ENCODE measurements at places on chromosomes 6 and 20. TPM values are rescaled to one million over a fixed set of nuclear protein-coding genes. Genes with fewer than 3 reads are reported as not detected.

The WFDC10B gene
- total RNA-seq: not detected

GRCh38 chr20:55597526-55597925 lies 407.8 kb downstream of the CBLN4 start:
- no peak overlapping the region for H3K27ac ChIP-seq
- H3K27me3 ChIP-seq: no peaks in the 10 kb centered on the region
- peaks cover 3% of the 10 kb centered on the region for H3K4me1 ChIP-seq
- no peak for DNase-seq
- no peaks in the 10 kb centered on the region for H3K36me3 ChIP-seq
- H3K4me3 ChIP-seq: no peak overlapping the region

The ME1 gene
- total RNA-seq: 9.5 TPM

GRCh38 chr6:7999201-7999600 lies 65.0 kb downstream of the BLOC1S5 start:
- peaks cover 6% of the 10 kb centered on the region for H3K27me3 ChIP-seq
- no peak for DNase-seq
- H3K27ac ChIP-seq: no peak overlapping the region
- H3K4me1 ChIP-seq: peaks cover 7% of the 10 kb centered on the region
- no peaks in the 10 kb centered on the region for H3K36me3 ChIP-seq

The GMNN gene
- total RNA-seq: 65.4 TPM

The TSPO2 gene
- total RNA-seq: not detected

The SCUBE3 gene
- total RNA-seq: 35.3 TPM

DNA sequence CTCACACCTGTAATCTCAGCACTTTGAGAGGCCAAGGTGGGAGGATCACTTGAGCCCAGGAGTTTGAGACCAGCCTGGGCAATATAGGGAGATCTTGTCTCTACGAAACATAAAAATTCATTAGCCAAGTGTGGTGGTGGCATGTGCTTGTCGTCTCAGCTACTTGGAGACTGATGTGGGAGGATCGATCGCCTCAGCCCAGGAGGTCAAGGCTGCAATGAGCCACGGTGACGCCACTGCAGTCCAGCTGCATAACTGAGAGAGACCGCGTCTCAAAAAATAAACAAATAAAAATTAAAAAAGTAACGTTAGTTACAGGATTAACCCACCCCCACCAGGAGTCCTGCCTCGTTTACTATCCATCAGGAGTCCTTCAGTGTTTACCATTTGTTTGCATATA lies 345.1 kb downstream of the BTBD3 start:
- H3K27ac ChIP-seq: no peak overlapping the region
- no peak overlapping the region for H3K4me3 ChIP-seq
- no peaks in the 10 kb centered on the region for H3K4me1 ChIP-seq
- no peak for DNase-seq
- H3K27me3 ChIP-seq: no peaks in the 10 kb centered on the region
- H3K36me3 ChIP-seq: no peaks in the 10 kb centered on the region

GRCh38 chr6:7720346-7720745 lies 5.6 kb upstream of the BMP6 start:
- H3K27me3 ChIP-seq: peaks cover 45% of the 10 kb centered on the region
- no peak overlapping the region for H3K27ac ChIP-seq
- H3K36me3 ChIP-seq: peaks cover 1% of the 10 kb centered on the region
- H3K4me1 ChIP-seq: no peaks in the 10 kb centered on the region

The PRRT1 gene
- total RNA-seq: 3.3 TPM

- H3K36me3 ChIP-seq: peaks cover 1% of the 10 kb centered on the region
- no peak overlapping the region for H3K27ac ChIP-seq
- no peaks in the 10 kb centered on the region for H3K27me3 ChIP-seq
- DNase-seq: no peak
- no peaks in the 10 kb centered on the region for H3K4me1 ChIP-seq
- no peak overlapping the region for H3K4me3 ChIP-seq
These were observed 646.5 kb downstream of the TENT5A start for GRCh38 chr6:81105998-81106397.

GRCh38 chr6:129517288-129517687 lies 192.7 kb downstream of the ARHGAP18 start:
- no peaks in the 10 kb centered on the region for H3K27me3 ChIP-seq
- H3K36me3 ChIP-seq: peaks cover 5% of the 10 kb centered on the region
- H3K27ac ChIP-seq: no peak overlapping the region
- H3K4me1 ChIP-seq: no peaks in the 10 kb centered on the region

The CASS4 gene
- total RNA-seq: 0.09 TPM

- H3K4me1 ChIP-seq: no peaks in the 10 kb centered on the region
- DNase-seq: no peak
These were observed 38.9 kb downstream of the CDH22 start for GRCh38 chr20:46269372-46269771.

The ZBTB22 gene
- total RNA-seq: 27.3 TPM

GRCh38 chr6:169026175-169026574 lies 227.5 kb downstream of the THBS2 start:
- DNase-seq: no peak
- peaks cover 15% of the 10 kb centered on the region for H3K27me3 ChIP-seq
- H3K4me3 ChIP-seq: no peak overlapping the region
- peaks cover 2% of the 10 kb centered on the region for H3K36me3 ChIP-seq
- H3K27ac ChIP-seq: no peak overlapping the region

GRCh38 chr6:161683400-161683799 lies 409.5 kb upstream of the AGPAT4 start:
- DNase-seq: no peak
- no peaks in the 10 kb centered on the region for H3K27me3 ChIP-seq
- H3K4me3 ChIP-seq: no peak overlapping the region

The INSM1 gene
- total RNA-seq: 46.1 TPM

The DUSP15 gene
- 13.2 TPM for total RNA-seq

- no peak overlapping the region for H3K4me3 ChIP-seq
- no peaks in the 10 kb centered on the region for H3K36me3 ChIP-seq
- no peak for DNase-seq
- H3K4me1 ChIP-seq: no peaks in the 10 kb centered on the region
These were observed 37.1 kb upstream of the F13A1 start for GRCh38 chr6:6357530-6357929.

The SLCO4A1 gene
- total RNA-seq: 3.6 TPM

The DNAH8 gene
- total RNA-seq: 0.12 TPM

DNA sequence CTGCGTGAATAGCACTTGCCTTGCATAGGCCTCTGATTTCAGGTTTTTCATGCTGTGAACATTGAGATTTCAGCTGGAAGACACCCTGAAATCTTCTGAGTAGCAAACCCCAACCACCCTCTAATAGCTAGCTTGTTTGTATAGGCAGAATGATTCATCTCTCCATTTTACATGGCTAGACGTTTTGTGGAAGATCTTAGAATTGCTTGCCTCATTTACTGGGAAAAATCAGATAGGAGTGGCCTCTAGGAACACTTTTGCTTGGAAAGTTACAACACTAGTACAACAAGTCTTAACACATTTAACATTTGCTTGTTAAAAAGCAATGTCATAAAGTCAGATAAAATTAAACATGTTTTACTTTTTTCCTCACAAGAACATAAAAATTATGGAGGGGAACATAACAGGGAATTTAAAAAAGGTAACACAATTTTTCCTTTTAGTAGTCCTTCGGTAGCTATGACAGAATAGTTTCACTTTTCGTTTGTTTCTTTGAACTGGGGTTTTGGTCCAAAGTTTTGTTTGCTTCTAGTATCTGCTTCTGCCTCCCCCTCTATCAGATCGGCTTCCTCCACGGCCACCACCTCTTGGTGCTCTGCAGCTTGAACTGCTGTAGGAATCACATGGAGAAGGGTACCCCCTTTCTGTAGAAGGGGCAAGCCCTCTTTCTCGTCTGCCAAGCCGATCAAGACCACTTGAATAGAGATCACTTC lies 102.2 kb upstream of the PTCHD4 start:
- no peak overlapping the region for H3K27ac ChIP-seq
- peaks cover 6% of the 10 kb centered on the region for H3K4me1 ChIP-seq
- DNase-seq: no peak

DNA sequence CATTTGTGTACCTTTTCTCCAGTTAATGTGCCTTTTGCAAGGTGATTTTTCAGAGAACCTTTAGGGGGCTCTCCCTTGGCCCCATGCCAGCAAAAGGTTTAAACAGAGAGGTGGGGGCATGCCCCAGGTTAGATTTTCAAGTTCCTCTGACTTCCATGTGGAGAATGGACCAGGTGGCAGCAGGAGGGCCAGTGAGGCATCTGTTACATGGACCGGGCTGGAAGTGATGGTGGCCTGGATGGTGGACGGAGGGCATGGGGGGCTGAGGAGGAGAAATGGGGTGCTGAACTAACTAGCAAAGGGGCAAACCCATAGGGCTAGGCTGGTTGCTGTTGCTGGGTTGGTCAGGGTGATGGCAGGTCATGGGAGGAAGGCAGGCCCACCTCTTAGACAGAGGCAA lies 20.7 kb upstream of the BPI start:
- no peak for DNase-seq
- H3K27me3 ChIP-seq: no peaks in the 10 kb centered on the region
- no peak overlapping the region for H3K4me3 ChIP-seq
- H3K36me3 ChIP-seq: no peaks in the 10 kb centered on the region

- no peaks in the 10 kb centered on the region for H3K36me3 ChIP-seq
- no peak for DNase-seq
- H3K4me1 ChIP-seq: peaks cover 4% of the 10 kb centered on the region
- H3K27ac ChIP-seq: no peak overlapping the region
- H3K27me3 ChIP-seq: peaks cover 5% of the 10 kb centered on the region
These were observed 44.1 kb downstream of the SAMD3 start for GRCh38 chr6:130178692-130179091.

DNA sequence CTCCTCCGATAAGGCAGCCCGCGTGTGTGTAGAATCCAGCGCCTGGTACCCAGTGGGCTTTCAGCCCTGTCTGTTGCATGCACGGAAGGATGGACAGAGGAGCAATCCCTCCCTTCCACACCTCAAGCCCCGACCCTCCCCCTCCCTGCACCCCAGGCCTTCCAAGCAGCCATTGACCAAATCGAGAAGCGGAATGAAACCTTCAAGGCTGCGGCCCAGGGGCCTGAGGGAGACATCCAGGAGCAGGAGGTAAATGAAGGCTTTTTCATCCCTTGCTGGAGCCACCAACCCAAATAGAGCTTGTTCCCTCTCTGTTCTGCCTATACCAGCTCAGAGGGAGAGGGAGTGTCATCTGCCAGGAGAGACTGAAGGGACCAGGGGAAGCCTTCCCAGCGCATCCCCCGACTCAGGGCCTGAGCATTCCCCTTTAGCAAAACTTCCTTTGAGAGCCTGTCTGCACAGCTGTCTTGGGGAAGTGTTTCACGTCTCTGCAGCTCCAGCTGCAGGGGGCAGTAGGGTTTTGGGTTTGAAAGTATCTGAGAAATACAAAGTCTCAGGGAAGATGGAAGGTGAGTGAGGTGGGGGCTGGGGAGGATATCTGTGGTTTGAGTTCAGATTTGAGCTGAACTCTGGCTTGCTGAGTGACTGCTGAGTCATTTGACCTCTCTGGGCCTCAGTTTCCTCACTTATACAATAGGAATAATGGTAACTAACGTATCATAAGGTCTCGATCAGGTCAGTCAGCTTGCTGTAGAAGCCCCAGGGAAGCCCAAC lies 16.1 kb downstream of the FGD2 start:
- peaks cover 21% of the 10 kb centered on the region for H3K4me1 ChIP-seq
- no peaks in the 10 kb centered on the region for H3K36me3 ChIP-seq
- H3K27me3 ChIP-seq: peaks cover 18% of the 10 kb centered on the region
- no peak overlapping the region for H3K27ac ChIP-seq
- no peak overlapping the region for H3K4me3 ChIP-seq

The DZANK1 gene
- 12.5 TPM for total RNA-seq

DNA sequence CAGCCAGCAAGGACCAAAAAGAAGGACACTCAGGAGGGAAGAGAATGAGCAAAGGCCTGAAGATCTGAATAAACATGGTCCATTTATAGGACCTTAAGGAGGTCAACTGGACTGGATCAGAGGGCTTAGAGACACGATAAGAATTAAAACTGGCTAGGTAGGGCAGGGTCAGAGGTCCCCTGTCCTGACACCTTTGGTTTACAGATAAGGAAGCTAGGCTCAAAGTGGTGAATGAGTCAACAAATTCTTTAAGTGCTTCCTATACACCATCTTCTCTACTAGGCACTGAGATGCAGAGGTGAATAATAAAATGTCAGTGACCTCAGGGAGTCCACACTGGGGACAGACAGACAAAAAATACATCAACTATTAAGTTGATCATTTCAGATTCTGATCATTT lies 70.3 kb downstream of the HIVEP2 start:
- H3K27ac ChIP-seq: no peak overlapping the region
- no peak for DNase-seq
- peaks cover 7% of the 10 kb centered on the region for H3K27me3 ChIP-seq
- no peak overlapping the region for H3K4me3 ChIP-seq

DNA sequence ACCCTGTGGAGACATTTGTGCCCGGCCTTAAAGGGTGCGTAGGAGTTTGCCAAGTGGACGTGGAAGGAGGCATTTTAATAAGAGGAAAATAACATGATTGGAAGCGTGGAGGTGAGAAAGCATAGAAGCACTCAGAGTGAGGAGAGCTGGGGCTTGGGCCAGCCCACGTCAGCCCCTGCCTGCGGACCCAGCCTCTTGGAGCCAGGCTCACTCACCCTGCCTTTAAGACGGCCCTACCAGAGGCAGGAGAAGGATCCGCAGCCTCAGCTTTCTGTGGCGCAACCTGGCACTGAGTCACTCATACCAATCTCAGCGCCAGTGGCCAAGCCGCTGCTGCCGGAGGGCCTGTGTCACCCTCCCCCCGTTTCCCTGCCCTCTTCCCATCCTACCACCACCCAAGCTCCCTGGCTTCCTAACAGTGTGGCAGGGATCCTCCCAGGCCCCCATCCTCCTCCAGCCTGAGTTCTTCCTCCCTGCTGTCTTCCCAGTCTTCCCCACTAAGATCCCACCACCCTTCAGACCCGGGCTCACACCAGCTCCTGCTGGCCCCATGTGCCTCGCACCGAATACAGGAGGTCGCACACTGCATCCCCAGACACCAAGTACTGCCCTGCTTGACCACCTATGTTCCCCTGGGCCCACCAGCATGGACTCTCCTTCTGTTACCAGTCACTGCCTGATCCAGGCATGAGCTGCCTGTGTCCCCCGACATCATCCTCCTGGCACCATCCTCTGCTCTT lies 285.2 kb downstream of the UST start:
- no peak overlapping the region for H3K4me3 ChIP-seq
- peaks cover 9% of the 10 kb centered on the region for H3K4me1 ChIP-seq
- DNase-seq: no peak
- H3K36me3 ChIP-seq: no peaks in the 10 kb centered on the region
- no peak overlapping the region for H3K27ac ChIP-seq

DNA sequence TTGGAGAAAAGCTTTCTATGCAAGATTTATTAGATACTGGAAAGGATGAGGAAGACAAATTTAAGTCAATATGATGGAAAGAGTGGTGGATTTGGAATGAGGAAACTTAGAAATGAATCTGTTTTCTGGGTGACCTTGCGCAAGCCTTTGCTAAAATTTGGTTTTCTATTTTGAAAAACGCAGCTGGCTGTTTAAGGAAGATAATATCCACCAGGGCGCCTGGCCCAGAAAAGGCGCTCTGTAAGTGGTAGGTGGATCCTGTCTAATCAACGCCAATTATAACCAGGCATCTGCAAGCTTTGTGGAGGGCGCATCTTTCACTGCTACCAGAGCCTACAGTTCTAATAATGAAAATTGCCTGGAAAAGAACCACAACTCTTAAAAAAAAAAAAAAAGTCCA lies 398 bp upstream of the SPATS1 start:
- H3K27ac ChIP-seq: no peak overlapping the region
- DNase-seq: no peak
- H3K27me3 ChIP-seq: peaks cover 37% of the 10 kb centered on the region
- no peaks in the 10 kb centered on the region for H3K36me3 ChIP-seq

GRCh38 chr20:46690219-46691106 lies 1.2 kb upstream of the TP53RK start:
- peaks cover 9% of the 10 kb centered on the region for H3K36me3 ChIP-seq
- H3K27ac ChIP-seq: peak overlapping the region; percentile 35
- H3K4me1 ChIP-seq: peaks cover 15% of the 10 kb centered on the region
- DNase-seq: no peak
- H3K4me3 ChIP-seq: peak overlapping the region; percentile 93

The ADTRP gene
- not detected for total RNA-seq

The LY86 gene
- total RNA-seq: not detected

The TULP4 gene
- total RNA-seq: 171 TPM
